ENCODE measurements at places on chromosomes 2 and 18.

DNA sequence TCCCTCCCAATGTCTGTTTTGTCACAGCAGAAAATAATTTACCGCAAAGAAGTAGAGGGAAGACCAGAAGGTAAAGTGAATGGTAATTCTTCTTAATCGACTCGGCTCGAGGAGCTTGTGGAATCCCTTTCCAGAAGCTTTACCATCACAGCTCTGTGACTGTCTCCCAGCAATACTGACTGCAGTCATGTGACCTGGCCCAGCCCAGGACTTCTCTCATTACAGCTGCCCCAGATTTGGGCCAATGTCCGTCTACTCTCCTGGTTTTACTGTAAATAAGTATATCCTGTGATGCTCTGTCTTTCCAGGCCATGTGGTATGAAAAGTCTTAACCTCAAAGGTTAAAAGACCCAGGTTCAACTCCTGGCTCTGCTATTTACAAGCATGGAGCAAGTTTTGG is 18.9 kb upstream of the ELOA2 start:
- ATAC-seq, result no peak

- no peak for ATAC-seq
Measured at GRCh38 chr18:78154444-78154843, 825.2 kb upstream of the SALL3 start.

GRCh38 chr2:199740111-199740428 is 110.9 kb downstream of the FTCDNL1 start:
- no peak for ATAC-seq

DNA sequence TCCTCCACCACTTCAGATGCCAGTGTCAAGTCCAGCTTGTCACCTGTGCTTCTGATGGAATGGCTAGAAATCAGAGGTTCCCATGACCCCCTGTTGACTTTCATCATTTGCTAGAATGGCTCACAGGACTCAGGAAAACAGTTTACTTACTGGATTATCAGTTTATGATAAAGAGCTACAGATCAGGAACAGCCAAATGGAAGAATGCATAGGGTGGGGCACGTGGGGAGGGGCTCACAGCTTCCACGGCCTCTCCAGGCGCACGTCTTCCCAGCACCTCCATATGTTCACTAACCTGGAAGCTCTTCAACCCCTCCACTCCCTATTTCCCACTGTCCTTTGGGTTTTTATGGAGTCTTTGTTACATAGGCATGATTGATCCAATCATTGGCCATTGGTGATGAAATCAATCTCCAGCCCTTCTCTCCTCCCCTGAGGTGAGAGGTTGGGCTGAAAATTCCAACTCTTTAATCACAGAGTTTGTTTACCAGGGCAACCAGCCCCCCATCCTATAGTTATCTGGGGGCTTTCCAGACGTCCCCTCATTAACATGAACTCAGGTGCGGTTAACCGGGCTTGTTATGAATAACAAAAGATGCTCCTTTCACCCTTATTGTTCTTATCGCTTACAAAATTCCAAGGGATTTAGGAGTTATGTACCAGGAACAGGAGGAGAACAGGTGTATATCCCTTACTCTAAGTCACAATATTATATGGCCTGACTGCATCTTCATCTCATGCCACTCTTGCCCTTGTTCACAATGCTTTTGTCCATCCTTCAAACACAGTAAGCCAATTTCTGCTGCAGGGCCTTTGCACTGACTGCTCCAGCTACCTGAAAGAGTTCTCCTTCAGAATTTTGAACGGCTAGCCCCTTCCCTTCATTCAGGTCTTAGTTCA is 35.2 kb downstream of the ANXA4 start:
- no peak for ATAC-seq

DNA sequence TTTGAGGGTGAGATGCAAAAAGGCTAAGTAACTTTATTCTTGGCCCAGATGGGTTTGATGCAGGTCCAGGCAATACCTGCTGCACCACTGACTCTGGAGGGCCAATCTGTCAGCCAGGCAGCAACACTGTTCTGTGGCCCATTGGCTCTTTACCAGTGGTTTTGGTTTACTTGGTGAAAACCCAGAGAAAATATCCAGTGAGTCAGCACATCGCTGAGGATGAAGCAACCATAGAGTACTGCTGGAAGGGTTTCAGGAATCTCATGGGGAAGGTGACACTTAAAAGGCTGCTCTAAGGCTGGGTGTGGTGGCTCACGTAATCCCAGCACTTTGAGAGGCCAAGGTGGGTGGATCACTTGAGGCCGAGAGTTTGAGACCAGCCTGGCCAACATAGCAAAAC is 192.5 kb upstream of the FAM98A start:
- no peak for ATAC-seq

DNA sequence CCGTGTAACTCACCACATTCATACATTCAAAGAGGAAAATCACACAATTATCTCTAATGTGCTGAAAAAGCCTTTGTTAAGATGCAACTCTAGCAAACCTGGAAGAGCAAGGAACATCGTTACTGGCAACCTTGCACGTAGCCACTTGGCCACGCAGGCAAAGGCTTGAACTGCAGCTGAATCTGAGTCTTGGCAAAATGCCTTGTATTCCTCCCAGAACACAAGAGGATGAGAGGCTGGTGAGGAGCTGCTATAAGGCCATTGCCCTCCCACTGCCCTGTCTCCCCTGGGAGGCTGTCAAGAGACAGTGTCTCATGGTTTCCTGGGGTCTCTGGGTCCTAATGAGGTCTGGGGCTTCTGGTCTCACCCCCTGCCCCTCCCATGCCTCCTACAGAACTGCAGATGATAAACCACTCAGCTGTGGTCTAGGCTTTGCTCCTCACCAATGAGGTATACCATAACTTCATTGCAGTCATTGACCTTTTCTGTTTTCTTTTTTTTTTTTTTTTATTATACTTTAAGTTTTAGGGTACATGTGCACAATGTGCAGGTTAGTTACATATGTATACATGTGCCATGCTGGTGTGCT is 141.4 kb downstream of the SPP2 start:
- ATAC-seq, result no peak

GRCh38 chr2:12493031-12493513 is 223.7 kb upstream of the TRIB2 start:
- ATAC-seq, result peak; percentile 71

DNA sequence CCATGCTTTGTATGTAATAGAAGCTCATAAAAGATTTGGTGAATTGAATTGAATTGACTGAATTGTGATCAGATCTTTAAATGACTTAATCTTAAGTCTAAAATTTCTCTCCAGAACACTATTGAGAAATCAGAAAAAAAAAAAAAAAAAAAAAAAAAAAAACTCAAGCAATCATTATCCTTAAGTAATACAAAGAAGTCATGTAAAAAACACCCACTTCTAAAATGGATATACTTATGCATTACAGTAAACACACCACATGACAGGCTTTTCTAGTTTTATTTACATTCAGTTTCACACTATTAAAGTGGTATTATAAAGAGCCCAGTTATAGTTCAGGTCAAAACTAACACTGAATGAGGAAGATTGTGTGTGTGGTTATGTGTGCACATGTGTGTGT is 84.9 kb upstream of the GLS start:
- no peak for ATAC-seq

DNA sequence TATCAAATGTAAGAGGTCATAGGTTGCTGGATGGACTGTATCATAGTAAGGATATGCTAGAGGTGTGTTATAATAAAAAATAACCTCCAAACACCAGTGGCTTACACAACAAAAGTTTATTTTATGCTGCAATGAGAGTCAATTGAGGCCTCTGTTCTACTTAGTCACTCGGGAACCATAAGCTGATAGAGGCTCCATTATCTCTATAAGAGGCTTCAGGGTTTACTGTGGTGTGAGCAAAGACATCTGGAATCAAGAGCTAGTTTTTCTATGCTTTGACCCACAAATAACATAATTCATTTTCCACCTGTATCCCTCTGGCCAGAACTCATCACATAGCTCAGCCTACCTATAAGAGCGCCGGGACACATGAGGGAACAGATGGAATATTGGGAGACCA is 47.5 kb upstream of the NEMP2 start:
- no peak for ATAC-seq

DNA sequence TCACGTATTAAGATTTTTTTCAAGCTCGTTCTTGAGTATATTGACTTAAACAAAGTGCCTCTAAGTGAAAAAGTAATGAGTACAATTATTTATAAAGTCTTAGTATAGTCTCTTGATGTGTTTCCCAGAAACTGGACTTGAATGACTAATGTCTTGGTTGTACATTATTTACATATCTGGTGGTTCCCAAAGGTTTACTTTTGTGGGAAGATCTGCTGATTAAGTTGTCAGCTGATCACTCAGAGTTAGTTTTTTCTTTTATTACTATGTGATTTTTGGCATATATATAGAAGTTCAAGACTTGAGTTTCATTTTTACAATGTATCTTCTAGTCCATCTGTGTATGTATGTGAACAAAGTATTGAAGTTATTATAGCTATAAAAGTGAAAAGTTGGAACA is 29.5 kb downstream of the RNF144A start:
- ATAC-seq, result no peak

DNA sequence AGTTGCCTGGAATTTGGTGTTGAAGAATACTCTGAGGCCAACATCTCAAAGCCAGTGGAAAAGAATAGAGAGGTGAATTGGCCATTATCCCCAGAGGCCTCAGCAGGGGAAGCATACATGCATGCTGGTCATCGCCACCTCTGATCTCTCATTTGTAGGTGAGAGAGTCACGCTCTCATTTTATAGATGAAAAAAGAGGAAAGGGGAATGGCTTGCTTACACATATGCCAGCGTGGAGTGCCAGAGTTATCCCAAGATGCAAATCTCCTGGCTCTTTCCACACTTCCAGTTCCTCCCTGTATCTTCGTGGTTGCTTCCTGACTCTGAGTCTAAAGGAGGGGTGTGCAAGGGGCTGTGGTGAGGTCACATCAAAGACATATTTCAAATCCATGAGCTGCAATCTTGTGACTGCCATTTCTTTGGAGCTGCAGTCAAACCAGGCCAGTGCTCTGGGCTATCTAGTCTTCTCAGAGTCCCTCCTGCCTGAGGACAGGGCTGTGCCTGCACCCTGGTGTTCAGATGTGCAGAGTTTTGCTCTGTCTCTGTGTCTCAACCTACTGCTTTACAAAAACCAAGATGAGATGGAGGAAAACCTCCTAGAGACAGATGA is 324.7 kb downstream of the MYCN start:
- ATAC-seq, result no peak

- no peak for ATAC-seq
Measured at GRCh38 chr2:85564144-85564563, 2.9 kb upstream of the GGCX start.

- no peak for ATAC-seq
Measured at GRCh38 chr18:31626409-31626808, 34.7 kb downstream of the TTR start.

DNA sequence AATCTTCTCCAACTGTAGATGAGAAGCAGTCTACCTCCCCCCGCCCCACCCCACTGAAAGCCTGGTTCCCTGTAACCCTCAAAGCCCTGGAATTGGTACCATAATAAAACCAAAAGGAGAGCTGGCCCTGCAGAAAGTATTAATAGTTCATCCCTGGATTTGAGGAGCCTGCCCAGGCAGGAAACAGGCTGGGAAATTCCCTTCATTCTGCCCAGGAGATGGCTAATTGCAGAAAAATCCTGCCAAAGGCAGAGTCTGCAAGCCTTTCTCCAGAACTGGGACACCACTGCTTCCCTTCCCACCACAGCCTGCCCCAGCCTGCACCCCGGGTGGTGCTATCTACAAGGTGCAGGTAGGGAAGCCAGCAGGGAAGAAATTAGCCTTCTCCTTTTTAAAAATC is 16.3 kb downstream of the GKN2 start:
- ATAC-seq, result no peak

- no peak for ATAC-seq
Measured at GRCh38 chr2:47065343-47065742, 89.8 kb downstream of the STPG4 start.
